CD4-positive, alpha-beta T cell treated with Interferon alpha-2 for 1 hour (primary cell): ENCODE measurements at places on chromosomes 5 and 9.

DNA sequence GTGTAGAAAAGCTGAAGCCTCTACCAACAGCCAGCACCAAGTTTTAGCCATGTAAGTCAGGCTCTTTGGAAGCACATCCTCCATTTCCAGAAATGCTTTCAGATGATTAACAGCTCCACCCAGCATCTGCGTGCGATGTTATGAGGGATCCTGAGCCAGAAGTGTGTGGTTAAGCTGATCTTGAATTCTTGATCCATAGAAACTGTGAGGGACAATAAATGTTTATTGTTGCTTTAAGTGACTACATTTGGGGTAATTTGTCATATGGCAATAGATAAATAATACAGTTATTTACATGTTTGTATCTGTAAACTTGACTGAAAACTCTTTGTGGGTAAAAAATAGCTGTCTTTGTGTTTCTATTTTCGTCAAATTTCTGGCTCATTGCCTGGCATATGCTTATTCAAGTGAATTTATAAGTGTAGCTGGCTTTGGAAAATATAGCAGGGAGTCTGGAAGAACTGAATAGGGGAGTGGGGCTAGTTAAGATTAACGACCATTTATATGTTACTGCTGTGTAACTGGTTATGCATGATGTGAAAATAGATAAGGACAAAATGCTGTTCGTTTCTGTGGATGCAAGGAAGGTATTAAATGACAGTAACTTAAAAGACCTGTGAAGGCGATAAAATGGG is 234.1 kb downstream of the LRRC70 start:
- no peak for DNase-seq

DNA sequence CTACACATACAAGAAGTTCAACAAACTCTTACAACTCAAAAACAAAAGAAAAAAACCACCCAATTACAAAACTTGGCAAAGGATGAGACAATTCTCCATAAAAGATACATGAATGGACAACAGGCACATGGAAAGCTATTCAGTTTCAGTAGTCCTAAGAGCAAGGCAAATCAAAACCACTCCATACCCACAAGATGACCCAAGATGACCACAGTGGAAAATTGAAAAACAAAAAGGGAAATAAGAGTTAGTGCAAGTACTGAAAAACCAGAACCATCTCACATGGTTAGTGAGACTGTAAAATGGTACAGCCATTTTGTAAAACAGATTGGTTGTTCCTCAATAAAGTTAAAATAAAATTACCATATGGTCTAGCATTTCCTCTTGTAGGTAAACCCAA is 287.1 kb upstream of the CDH9 start:
- DNase-seq: no peak

GRCh38 chr9:109181284-109181683 is 14.2 kb upstream of the FRRS1L start:
- DNase-seq: no peak

- no peak for DNase-seq
Measured at GRCh38 chr9:36764364-36765076, 191.8 kb downstream of the MELK start.

DNA sequence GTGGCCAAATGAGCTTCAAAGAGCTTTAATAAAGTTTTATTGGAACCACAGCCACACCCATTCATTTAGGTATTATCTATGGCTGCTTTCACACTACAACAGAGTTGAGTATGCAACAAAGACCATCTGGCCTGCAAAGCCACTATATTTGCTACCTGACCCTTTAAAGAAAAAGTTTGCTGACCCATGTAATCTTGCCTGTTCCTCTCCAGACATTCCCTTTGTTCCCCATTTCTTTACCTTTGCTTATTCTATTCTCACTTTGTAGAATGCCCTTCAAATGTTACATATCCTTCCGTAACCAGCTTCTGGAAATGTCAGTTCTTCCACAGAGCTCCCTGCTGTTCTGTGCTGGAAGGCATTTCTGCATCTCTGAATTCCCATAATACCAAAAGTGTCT is 320.2 kb downstream of the TLE1 start:
- DNase-seq: no peak

GRCh38 chr5:893137-893506 is 438 bp downstream of the TRIP13 start:
- DNase-seq: no peak

- DNase-seq: no peak
Measured at GRCh38 chr5:38051711-38052511, 206.4 kb upstream of the EGFLAM start.

DNA sequence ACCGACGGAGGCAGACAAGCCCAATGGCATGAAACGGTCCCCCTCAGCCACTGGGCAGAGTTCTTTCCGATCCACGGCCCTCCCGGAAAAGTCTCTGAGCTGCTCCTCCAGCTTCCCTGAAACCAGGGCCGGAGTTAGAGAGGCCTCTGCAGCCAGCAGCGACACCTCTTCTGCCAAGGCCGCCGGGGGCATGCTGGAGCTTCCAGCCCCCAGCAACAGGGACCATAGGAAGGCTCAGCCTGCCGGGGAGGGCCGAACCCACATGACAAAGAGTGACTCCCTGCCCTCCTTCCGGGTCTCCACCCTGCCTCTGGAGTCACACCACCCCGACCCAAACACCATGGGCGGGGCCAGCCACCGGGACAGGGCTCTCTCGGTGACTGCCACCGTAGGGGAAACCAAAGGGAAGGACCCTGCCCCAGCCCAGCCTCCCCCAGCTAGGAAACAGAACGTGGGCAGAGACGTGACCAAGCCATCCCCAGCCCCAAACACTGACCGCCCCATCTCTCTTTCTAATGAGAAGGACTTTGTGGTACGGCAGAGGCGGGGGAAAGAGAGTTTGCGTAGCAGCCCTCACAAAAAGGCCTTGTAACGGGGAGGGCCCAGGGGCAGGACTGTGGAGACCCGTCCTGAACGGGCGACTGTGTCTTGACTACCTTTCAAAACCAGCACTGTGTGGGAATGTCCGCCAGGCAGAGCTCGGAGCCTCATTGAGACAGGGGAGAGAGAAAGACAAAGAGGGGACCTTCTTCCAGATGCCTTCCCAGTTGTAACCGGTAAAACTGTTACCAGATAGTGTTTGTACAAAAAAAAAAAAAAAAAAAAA is 29.9 kb downstream of the CD180 start:
- peak; percentile 77 for DNase-seq

GRCh38 chr9:21923694-21924093 is 70.5 kb downstream of the CDKN2A start:
- DNase-seq: no peak

- DNase-seq: no peak
Measured at GRCh38 chr5:168865968-168866367, 286.8 kb upstream of the PANK3 start.

DNA sequence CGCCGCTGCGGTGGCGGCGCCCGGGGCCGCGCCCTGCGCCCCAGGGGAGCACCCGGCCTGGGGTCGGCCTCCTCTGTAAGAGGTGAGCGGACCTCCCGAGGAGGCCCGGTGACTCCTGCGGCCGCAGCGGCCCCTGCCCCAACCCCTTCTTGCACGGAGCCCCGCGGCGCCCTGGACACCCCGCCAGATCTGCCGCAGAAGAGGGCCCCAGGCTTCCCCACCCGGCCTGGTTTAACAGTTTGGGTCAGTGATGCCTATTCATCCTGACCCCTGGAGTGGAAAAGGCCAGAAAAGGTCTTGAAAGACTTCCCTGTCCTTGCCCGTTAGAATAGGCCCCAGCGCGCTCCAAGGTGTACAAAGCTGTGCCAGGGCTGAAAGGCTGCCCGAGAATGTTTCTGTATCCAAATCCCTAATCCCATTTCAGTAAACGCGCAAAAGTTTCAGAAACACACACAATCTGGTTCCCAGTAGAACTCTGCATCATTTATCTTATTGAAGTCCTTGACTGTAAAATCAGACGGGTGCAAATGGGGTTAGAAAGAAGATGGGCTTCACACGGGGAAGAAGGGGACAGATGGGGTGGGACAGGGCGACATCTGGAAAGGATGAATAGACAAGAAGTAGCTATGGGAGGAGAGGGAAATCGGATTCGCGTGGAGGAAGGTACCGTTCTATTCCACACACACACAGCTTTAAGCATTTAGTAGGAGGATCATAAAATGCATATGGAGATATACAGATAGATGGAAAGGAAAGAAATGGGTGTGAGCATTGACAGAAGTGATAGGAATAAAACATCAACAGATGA is 1.1 kb upstream of the SSBP2 start:
- no peak for DNase-seq

- DNase-seq: no peak
Measured at GRCh38 chr5:98962587-98962986, 33.8 kb upstream of the CHD1 start.

- DNase-seq: no peak
Measured at GRCh38 chr9:36169708-36170107, 520 bp downstream of the CCIN start.

GRCh38 chr9:77251050-77251449 is 73.7 kb downstream of the VPS13A start:
- DNase-seq: no peak

DNA sequence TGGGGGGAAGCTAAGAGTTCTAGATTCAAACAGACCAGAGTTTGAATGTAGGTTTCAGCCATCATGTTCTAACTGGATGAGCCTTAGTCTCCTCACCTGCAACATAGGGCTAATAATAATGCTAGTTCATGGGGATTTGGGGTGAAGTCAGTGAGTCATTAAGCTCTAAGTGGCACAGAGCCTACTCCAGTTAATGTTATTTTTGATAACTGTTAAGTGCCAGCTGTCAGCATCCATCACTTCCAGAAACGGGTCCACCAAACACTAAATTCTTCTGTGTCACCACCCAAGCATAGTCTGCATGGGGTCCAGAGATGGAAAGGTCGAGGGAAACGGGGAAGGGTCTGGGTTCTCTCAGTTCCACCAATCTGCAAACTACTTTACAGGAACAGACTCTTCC is 1.8 kb upstream of the TSC1 start:
- DNase-seq: no peak

DNA sequence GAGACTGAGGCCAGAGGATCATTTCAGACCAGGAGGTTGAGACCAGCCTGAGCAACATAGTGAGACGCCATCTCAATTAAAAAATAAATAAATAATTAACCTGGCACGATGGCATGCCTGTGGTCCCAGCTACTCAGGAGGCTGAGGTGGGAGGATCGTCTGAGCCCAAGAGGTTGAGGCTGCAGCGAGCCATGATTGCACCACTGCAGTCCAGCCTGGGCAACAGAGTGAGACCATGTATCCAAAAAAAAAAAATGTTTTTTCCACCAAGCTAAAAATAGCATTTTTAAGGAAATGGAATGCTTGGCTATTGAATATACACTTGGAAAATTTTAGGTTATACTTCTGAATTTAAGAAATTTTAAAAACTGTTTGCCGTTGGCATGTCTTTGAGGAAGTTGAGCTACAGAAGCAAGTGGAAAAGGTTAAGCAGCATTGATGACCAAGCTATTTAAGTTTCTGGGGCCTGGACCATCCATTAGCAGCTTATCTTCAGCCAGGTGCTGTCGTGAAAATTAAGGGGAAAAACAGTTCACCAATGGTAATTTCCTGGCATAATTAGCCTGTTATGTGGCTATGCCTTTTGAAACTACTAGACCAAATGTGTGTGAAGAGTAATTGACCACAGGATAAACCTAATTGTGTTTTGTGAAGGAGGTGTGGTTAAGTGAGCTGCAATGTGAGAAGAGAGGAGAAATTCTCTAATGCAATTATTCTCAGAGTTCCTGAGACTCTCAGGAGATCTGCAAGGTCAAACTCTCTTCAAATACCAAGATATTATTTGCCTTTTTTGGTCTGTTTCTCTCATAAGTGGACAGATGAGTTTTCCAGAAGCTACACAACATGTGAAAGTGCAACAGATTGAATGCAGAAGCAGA is 21.0 kb downstream of the F2R start:
- no peak for DNase-seq

GRCh38 chr5:55538661-55539060 is 3.9 kb upstream of the PLPP1 start:
- DNase-seq: peak; percentile 32

GRCh38 chr9:96391021-96391765 is 7.7 kb upstream of the SLC35D2 start:
- peak; percentile 27 for DNase-seq

DNA sequence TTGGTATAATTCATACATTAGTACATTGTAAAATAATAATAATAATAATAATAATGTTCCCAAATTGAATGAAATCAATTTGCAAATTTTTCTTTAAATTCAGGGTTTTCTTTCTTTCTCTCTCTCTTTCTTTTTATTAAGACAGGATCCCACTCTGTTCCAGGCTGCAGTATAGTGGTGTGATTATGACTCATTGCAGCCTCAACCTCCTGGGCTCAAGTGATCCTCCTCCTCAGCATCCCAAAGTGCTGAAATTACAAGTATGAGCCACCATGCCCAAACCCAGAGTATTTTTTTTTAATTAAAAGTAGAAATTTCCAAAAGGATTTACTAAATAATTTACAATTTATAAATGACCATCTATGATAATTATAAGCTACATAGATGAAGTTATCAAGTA is 117.7 kb downstream of the HOMER1 start:
- DNase-seq: no peak

DNA sequence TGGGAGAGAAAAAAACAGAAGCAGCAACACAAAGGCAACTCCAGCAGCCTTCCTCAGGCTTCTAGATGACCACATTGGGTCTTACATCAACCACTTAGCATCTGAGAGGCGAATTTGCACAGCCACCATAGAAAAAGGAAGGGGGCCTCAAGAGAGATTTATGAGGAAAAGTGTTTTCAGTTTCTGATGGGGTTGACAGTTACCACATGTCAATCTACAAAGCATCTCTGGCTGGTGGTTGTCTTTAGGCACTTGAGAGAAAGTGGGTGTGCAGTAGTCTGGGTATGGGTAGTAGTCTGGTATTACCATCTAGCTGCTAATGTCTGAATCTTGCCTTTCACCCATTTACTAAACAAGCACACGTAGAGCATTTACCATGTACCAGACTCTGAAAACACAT is 137.5 kb downstream of the BAAT start:
- DNase-seq: no peak
